ENCODE measurements at places on chromosomes 7 and 10. TPM values are rescaled to one million over a fixed set of nuclear protein-coding genes. Genes with fewer than 3 reads are reported as not detected.

- no peak for DNase-seq
These were observed 57.1 kb downstream of the KCNMA1 start for GRCh38 chr10:77580482-77580881.

DNA sequence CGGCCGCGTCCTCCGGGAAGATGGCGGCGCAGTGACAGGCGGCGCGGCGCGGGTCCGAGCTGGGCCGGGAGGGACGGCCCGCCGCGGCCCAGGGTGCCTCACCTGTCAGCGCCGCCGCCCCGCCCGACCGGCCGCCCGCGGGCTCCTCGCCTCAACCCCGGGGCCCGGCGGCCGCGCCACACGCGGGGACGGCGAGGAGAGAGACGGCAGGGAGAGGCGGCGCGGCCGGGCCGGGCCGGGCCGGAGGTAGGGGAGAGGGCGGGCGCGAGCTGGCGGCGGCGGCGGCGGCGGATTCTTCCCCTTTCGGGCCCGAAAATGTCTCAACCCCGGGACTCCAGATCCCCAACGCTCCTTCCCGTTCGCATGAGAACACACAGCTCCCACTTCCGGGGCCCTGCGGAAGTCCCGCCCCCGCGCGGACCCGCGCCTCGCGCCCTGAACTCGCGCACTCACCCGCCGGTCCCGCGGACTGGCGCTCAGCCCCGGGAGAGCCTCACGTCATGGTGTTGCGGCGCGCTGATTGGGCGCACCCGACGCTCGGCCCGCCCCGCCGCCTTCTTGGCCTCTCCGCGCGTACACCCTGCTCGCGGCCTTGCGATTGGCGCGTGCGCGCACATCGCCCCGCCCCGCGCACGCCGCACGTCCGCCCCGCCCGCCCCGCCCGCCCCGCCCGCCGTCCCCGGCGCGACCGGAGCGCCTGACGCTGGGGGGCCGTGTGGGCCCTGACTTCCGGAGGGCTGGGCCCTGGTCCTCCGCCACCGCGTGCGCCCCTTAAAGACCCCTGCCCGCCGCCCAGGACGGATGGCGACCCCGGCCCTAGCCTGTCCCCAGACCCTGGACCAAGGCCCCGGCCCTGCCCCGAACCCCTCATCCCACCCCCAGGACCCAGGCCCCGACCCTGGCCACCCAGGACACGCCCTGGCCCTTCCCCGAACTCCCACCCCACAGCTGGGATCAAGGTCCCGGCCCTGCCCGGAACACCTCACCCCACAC lies at the start of gene LARP4B:
Gene LARP4B (minus strand): TSS at position 380 of the 993 bp plus-strand sequence. CDS start 45,984 bp downstream, outside the sequence.
- peak; percentile 87 for DNase-seq

- DNase-seq: no peak
These were observed 65.7 kb upstream of the STRIP2 start for GRCh38 chr7:129368389-129368986.

DNA sequence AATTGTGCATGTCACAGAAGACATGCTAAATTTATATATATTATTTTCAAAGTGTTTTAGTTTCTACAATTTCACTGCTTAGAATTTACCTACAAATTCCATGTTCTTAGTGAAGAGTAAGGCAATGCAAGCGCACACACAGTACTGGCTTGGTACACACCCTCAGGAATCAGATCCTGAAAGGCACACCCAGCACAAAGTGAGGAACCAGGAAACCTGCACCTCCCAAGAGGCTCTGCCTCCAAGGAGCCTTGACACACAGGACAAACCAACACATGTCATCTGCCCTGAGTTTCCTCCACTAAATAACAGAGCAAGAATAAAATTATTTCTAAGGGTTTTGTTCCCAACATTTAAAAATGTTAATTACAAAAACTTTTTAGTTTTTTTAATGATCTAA lies 156.2 kb downstream of the PARD3 start:
- DNase-seq: no peak

- DNase-seq: no peak
These were observed 41.6 kb downstream of the CDC123 start for GRCh38 chr10:12237265-12238220.

DNA sequence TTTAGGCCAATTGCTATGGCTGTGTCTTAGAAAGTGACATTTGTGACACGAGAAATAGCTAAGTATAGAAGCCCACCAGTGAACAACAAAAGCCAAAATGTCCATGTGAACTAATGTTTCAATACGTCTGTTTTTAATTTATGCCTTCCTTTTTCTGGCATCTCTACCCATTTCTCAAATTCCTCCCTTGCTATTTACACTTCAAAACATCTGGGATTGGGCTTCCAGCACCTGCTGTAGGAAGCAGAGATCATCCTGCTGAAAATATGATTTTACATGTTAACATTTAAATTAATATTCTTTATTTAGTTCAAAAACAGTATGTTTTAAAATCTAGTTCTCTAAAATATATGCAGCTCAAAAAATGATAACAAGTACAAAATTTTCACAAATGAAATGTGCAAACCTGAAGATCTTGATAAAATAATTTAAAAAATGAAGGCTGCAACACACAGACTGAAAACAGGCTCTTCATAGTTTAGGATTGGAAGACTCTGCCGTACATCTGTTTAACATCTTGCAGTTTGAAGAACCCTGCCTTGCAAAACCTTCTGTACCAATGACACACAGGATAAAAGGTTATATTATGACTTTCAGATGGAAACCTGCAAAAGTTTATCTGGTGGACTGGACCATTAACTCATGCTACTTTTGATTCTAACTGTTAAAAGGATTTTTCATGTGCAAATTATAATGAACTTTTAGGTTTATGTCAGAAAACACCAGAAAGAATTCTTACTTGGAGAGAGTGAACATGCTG lies 408.4 kb downstream of the SUGCT start:
- no peak for DNase-seq

GRCh38 chr7:133547981-133548380 lies 295.1 kb downstream of the EXOC4 start:
- no peak for DNase-seq

SYT15 gene
- total RNA-seq: 0.13 TPM

GRCh38 chr7:148035950-148036349 lies 554.6 kb upstream of the C7orf33 start:
- DNase-seq: no peak

- DNase-seq: no peak
These were observed 19.6 kb downstream of the NEBL start for GRCh38 chr10:20877554-20877953.

DNA sequence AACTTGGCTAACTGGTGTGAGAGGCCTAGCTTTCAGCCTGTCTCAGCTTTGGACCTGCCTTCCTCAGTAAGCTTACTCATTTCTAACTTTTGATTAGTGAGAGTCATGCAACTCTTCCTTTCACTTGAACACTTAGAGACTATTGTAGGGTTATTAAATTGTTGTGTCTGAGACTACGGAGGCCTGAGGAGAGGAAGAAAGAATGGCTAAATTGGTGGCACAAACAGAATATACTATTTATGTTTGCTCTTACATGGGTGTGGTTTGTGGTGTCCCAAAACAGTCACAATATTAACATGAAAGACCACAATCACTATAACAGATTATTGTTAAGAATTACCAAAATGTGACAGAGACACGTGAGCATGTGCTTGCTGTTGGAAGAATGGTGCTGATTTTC lies 82.1 kb downstream of the TRIM24 start:
- DNase-seq: no peak

LBX1 gene
- total RNA-seq: not detected

- no peak for DNase-seq
These were observed 215.6 kb downstream of the TCF7L2 start for GRCh38 chr10:113165673-113166072.

DNA sequence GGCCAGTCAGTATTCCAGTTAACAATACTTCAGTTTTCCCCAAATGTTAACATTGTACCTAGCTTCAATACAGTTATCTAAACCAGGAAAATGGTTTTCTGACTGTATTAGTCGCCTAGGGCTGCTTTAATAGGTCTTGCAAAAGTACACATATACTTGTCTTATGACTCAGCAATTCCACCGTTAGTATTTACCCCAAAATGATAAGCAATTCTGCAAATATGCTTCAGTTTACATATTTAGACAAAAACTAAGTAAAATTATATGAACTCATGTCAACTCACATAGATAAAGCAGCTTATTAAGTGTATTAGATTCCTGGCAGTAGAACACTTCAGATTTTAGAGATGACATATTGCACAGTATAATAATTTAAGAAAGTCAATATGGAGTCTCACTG lies 363.3 kb downstream of the ARL4A start:
- DNase-seq: peak; percentile 72

DNA sequence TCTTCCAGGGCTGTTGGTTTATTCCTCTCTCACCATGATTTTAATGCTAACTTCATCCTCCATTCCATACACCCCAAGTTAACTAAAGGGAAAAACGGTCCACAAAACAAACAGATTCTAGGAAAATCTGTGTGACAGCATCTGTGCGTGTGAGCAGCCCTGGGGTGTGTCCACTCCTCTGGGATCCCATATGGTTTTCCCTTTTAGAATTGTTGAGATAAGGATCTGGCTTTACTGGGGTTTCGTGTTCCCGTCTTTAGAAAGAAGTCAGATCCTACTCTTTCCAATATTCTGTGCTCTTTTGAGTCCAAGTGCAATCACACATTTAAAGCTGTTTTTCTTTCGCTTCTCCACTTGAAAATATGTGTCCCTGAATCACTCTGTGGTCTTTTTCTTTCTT lies 257.1 kb downstream of the KLF6 start:
- DNase-seq: no peak

GRCh38 chr7:44042221-44042620 lies 2.3 kb upstream of the DBNL start:
- DNase-seq: no peak

GHRHR gene
- total RNA-seq: not detected

PTCD1 gene
- total RNA-seq: 11.3 TPM

DNA sequence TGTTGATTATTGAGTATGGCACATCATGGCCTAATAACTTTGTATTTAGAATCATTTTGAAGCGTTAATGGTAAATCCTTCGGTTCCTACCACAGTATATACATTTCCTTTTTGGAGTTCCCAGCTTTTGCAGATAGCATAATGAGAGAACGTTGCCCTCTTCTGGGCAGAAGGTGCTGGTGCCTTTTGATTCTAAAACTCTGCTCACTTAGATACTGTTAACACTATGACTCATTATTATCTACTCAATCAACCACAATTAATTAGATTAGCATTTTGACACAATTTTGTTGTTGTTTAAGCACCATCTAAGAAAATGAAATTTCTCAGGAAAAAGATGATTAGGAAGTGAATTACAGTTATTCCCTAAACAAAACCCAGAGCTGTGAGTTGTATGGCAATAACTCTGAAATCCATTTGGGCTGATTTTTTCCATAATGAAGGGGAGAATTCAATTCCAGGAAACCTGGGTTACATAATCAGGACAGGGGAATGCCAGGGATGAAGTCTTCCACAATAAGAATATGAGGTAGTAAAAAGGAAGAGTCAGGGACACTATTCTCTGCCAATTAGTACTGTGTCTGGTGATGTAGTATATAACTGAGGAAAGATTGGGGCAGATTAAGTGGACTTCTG lies 11.5 kb upstream of the DLD start:
- peak; percentile 83 for DNase-seq

DNA sequence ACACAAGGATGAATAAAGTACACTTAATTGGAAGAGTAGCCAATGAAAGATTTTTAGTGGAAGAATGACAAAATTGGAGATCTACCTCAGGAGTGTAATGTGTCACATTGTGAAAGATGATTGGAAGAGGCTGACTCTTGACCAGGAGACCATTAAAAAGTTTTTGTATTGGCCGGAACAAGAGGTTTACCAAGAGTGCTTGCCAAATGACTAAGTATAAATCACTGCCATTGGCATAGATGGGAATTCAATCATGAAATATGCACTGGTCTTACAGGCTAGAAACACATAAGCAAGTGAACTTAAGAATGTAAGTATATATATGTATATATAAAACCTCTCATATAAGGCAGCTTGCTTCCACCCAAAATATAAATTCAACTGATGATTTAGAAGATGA lies 58.7 kb upstream of the TFEC start:
- peak; percentile 75 for DNase-seq

RPEL1 gene
- total RNA-seq: 0.13 TPM

- peak; percentile 80 for DNase-seq
These were observed 85.5 kb downstream of the PRTFDC1 start for GRCh38 chr10:24866604-24867583.

SLC26A4 gene
- 1.3 TPM for total RNA-seq

DNA sequence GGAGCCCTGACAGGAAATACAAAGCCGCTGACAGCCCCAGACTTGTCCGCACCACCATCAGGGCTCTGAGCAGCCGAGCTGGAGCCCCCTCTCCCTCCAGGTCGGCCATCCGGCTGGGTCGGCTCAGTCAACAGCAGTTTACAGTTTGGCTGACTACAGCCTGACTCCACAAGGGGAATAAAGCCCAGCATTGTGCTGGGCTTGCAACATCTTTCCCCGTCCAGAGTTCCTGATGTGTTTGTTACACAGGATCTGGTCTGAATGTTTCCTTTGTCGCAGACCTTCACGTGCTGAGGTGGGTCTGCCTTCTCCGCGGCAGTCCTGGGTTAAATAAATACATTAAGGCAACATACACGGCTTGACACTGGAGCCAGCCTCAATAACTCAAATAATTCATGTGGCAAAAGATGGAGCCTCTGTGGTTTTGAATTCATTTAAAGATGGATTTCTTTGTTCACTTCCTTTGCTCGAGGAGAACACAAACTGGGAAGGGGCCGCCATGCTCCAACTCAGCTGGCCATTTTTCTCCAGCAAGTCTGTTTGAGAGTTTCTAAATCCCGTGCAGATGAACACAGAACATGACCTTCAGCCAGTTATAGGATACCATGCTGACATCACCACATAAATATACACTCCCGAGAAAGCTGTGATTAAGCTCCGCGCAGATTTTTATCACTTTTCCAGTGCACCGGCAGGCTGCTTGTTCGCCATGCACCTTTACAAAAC lies 192.1 kb downstream of the WDR11 start:
- DNase-seq: no peak

DNA sequence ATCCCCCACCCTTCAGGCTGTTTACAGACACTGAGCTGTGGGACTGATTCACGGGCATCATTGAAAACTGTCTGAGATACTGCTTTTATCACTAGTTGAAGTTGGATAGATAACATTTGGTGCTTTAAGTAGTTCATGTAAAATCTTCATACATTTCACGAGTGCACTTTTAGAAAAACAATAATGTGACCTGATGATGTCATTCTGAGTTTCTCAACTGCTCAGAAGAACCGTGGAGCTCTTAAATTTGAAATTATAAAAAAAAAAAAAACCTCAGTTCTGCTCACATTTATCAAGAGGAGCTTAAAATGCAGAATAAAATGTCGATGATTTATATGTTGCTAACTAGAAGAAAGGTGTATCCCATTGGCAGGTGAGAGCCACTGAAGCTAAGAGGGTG lies 81.5 kb downstream of the GALNT11 start:
- DNase-seq: no peak

GSDME gene
- total RNA-seq: 63.7 TPM

CYP3A5 gene
- 3.7 TPM for total RNA-seq

DNA sequence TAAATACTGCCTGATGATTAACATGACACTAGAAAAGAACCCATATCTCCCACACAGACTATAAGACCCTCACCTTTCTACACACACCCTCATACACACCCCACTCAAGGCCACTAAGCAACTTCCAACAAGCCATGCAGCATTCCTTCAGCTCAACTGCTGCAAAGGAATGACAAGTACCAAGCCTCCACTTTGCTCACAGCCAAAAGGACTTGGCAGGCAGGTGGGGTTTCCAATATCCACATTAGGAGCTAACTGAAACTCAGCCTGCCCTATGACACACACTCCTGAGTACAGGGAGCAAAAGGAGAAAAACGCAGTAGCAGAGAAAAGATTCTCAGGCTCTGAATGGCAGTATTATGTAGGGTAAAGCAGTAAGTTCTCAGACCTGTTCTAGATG lies 13.4 kb downstream of the USP54 start:
- DNase-seq: peak; percentile 77

All from bronchial epithelial cell (primary cell).